ENCODE measurements at places on chromosomes 2 and 18.

DNA sequence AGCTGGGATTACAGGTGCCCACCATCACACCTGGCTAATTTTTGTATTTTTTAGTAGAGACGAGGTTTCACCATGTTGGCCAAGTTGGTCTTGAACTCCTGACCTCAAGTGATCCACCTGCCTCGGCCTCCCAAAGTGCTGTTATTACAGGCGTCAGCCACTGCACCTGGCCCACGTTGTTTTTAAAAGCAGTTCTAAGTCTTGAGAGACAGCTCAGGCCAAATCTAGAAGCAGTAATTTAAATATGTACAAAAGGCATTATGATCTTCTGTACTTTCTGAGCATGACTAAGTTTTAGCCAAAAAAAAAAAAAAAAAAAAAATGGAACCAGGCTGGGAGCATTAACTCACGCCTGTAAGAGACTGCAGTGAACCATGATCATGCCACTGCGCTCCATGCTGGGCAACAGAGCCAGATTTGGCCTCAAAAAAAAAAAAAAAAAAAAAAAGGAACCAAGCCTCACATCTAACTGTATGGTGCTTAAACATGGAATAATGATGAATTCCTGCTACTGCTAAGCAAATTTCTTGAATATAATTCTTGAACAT is 4.0 kb downstream of the ABHD3 start:
- DNase-seq = no peak

DNA sequence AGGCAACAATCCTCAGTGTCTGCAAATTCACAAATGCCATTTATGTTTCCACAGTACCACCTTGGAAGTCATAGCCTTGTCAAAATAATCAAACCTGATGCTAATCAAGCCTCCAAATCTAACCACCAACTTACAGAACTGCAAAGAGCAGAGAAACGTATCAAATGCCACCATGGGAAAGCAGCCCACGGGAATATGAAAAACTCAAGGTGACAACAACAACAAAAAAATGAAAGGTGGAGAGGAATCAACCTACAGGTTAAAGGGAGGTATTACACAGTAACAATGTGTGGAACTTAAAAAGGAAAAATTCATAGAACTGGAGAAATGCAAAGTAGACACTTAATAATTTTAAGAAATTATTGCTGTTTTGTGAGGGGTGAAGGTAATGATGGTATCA is 46.7 kb downstream of the CD226 start:
- no peak for DNase-seq

- DNase-seq = no peak
Measured at GRCh38 chr2:5748391-5748790, 56.2 kb downstream of the SOX11 start.

- no peak for DNase-seq
Measured at GRCh38 chr2:142857256-142858164, 20.0 kb upstream of the KYNU start.

- no peak for DNase-seq
Measured at GRCh38 chr2:195863121-195863520, 205.5 kb downstream of the DNAH7 start.

DNA sequence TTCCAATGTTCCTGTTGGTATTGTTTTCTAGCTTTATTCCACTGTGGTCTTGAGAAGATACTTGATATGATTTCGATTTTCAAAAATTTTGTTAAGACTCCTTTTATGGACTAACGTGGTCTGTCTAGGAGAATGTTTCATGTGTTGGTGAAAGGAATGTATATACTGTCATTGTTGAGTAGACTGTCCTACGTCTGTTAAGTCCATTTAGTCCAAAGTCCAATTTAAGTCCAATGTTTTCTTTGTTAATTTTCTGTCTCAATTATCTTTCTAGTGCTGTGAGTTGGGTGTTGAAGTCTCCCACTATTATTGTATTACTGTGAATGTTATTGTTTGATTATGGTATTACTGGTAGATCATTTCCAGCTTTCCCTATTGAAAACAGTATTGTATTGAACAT is 55.8 kb upstream of the TTC27 start:
- DNase-seq = no peak

GRCh38 chr2:217033186-217033585 is 173.3 kb upstream of the TNP1 start:
- no peak for DNase-seq

DNA sequence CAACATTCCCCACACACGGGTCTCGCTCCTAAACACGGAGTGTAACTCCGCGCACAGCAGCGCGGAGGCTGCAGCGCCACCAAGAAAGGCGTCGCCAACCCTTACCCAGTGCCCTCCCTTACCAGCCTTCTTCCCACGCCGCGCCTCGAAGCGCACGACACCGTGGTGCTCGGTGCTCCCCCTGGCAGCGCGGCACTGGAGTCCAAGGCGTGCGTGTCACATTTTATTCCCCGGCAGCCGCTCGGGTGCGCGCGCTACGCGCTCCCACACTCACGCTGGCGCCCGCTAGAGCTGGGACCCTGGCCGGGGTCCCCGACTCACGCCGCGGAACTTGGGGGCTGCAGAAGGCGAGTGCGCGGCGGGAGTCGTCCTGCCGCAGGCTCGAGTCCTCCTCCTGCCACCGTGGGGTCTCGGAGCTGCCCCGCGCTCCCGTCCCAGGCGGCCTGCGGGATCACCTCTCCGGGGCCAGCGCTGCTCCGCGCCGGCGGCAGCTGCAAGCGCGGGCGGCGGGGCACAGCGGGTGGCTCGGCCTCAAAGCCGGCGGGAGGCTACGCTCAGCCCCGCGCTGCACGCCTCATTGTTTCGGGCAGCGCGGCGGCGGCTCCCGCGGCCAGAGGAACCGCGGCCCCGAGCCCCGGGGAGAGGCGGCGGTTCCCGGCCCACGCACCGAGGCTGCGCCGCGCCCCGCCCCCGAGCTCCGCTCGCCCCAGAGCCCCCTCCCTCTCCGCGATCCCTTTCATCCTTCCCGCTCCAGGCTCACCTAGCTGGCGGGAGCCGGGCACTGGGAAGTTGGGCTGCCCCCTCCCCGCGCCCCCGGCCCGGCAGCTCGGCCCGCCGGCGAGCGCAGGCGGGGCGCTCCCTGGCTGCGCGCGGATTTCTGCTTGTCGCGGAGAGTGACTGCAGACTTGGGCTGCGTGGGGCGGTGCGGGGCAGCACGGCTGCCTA is at the start of gene ST6GAL2:
Gene ST6GAL2, minus strand, starts transcription at position 197 of the 945 bp plus-strand sequence. CDS start 42,190 bp downstream, outside the sequence.
- DNase-seq = no peak
